M059J (cell line): ENCODE measurements at places on chromosomes 4 and X. TPM values are rescaled to one million over a fixed set of nuclear protein-coding genes. Genes with fewer than 3 reads are reported as not detected.
A peak's percentile ranks its signal among the peaks of the same experiment; 100 is the strongest.

- peak; percentile 62 for DNase-seq
Measured at GRCh38 chr4:88352062-88352740, 26.5 kb upstream of the HERC6 start.

DNA sequence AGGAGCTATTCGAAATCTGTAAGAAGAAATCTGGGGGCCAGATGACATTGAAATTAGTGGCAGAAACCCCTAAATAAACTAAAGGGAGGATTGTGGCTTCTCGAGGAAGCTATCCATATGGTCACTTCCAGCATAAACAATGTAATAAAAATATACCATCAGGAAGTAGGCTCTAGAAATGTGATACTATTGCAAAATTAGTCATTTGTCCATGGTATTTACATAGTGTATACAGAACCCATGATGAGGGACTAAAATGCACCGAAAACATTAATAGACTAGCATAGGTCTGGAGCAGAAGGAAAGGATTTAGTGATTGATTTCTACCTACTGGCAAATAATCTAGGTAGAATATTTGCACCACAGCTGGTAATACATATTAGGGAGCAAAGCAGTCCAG is 1344.0 kb downstream of the FSTL5 start:
- no peak for DNase-seq

GRCh38 chr4:5280828-5281227 is 229.5 kb downstream of the STK32B start:
- DNase-seq: peak; percentile 26

DNA sequence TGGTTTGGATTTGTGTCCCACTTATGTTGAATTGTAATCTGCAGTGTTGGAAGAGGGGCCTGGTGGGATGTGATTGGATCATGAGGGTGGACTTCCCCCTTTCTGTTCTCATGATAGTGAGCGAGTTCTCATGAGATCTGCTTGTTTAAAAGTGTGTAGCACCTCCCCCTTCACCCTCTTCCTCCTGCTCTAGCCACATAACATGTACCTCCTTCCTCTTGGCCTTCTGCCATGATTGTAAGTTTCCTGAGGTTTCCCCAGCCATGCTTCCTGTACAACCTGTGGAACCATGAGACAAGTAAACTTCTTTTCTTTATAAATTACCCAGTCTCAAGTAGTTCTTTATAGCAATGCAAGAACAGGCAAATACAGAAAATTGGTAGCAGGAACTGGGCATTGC is 138.7 kb downstream of the INPP4B start:
- DNase-seq: no peak

GRCh38 chr4:146439999-146440398 is 81.7 kb downstream of the SLC10A7 start:
- DNase-seq: no peak

DNA sequence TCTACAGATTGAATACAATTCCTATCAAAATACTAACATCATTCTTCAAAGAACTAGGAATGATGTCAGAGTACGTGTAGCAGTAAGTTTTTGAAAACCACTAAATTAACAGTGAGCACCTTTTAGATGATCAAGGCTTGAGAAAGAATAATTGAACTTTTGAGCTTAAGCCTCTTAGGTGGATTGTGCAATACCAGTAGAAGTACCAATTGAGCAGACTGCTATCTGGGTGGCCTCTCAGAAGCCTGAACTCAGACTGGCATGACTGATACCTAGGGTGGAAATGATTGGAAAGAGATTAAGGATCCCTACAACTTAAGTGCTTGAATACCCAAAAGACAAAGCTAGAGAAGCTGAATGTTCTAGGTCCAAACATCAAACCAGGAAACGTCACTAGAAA is 200.3 kb upstream of the GALNTL6 start:
- DNase-seq: no peak

- peak; percentile 91 for DNase-seq
Measured at GRCh38 chr4:108058685-108059440, 69.2 kb downstream of the HADH start.

DNA sequence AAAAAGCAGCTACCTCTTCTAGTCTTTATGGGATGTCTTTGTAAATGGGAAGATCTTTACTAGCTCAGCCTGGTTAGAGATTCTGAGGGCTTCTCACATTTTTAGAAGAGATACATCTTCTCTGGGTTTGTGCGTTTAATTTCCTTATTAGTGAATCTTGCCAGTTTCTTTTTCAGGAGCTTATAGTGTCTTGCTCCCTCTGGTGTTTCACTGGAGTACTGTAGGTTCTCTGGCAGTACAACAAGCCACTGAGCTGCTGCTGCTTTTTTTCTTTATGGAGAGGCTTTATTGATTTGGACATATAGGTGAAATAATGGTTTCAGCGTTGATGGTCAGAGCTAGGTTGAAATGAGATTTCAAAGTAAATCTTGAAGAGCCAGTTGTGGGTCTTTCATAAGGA is 82.9 kb downstream of the LAS1L start:
- peak; percentile 11 for DNase-seq

GRCh38 chr4:184382189-184382846 is 92.0 kb downstream of the IRF2 start:
- no peak for DNase-seq

- DNase-seq: no peak
Measured at GRCh38 chr4:81737865-81738559, 266.3 kb upstream of the RASGEF1B start.

GRCh38 chr4:55447831-55448230 is 52.1 kb downstream of the TMEM165 start:
- peak; percentile 35 for DNase-seq

DNA sequence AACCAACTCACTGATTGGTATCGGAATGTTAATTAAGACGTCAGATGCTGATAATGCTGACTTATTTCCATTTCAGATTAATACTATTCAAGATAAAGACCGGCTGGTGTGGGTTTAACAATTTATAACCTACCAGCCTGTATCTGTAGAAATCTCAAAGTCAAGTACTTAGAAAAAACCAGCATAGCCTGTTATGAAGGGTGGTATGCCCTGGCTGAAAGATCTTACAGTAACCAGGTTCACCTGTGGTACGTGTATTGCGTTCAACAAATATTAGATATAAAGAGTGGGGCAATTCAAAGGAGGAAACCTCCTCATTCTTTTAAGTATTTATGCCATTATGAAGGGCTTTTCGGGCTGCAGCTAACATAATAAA is 240.8 kb upstream of the ANXA3 start:
- no peak for DNase-seq

GRCh38 chrX:3420316-3420715 is 73.9 kb upstream of the MXRA5 start:
- no peak for DNase-seq

DNA sequence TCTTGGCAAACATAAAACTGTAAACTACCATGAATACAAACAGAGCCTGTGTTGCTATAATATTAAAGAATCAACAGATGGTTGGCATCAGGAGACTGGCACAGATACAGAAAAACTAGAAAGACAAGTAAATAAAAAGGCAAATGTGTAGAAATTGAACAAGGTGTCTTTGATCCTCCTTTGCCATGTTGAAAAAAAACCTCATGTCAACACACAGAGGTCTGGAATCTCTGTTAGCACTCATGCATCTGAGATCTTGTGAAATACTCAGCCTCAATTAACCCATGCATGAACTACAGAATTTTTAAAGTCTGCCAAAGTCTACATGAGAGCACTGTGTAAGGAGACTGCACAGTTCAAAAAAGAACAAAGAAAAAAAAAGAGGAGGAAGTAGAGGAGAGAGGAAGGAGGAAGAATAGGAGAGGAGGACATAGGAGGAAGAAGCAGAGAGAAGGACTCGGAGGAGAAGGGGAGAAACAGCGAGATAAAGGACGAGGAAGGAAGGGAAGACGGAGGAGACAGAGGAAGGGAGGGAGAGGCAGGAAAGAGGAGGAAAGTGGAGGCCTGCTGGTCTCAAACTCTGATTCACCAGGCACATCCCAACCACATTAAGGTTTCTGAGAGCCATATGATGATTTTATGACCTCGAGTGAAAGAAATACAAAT is 52.8 kb downstream of the PRDM5 start:
- no peak for DNase-seq

DNA sequence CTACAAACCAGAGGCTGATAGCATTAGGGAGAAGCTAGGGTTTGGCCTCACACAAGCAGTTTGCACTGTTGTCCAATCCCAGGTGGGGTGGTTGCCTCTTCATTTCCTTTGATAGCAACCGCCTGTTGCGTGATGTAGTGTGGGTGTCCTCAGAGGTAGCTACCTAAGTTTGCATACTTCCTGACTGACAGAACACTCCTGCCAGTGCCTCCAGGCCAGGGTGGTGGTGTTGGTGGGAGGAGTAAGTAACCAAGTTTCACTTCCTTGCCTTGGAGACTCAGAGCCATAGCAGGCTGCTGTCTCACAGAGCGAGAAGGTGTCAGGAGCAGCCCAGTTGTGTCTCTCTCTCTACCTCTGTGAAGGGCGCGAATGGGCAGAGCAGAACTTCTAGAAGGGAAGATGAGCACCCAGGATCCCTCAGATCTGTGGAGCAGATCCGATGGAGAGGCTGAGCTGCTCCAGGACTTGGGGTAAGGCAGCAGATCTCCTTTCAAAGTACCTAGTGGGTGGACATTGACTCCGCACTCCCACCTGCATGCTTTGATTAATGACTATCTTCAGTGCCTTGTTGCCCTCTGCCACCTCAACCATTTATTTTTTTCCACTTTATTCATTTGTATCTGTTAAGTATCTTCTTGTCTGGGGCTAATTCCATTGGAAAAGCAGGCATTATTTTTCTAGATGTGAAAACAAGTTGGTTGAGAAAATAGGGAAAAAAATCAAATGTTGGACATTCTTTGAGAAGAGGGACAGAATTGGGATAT is at the start of gene DAPP1:
Gene DAPP1, plus strand, starts transcription at position 283 of the 764 bp plus-strand sequence. Its CDS starts 87 bp downstream, at position 370.
- peak; percentile 26 for DNase-seq

DNA sequence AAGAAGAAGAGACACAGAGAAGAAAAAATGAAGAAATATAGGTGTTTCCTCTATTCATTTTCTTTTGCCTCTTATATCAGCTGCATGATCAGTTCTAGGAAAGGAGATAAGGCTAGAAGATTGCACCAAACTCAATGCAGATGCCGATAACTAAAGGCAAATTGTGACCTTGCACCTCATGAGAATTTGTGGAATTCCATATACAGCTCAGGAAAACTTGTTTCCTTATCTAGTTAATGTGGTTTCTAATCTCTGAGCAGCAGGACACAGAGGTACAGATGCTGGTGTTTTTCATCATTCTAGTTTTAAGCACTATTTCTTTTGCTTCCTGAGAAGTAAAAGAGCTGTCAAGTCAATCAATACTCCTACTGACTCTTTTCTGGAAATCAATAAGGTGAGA is 104.6 kb upstream of the NWD2 start:
- no peak for DNase-seq

DNA sequence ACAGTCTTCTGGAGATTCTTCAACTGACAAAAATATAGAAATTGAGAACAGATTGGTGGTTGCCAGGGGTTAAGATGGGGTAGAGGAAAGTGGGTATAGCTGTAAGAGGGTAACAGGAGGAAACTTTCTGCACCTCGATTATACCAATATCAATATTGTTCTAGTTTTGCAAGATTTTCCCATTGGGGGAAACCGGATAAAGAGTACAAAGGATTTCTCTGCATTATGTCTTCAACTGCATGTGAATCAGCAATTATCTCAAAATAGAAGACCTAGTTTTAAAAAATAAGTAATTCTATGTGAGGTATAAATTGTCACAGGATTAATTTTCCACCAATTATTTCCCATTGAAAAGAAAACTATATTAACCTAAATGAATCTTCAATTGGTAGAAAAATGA is 65.7 kb downstream of the LRBA start:
- DNase-seq: no peak

DNA sequence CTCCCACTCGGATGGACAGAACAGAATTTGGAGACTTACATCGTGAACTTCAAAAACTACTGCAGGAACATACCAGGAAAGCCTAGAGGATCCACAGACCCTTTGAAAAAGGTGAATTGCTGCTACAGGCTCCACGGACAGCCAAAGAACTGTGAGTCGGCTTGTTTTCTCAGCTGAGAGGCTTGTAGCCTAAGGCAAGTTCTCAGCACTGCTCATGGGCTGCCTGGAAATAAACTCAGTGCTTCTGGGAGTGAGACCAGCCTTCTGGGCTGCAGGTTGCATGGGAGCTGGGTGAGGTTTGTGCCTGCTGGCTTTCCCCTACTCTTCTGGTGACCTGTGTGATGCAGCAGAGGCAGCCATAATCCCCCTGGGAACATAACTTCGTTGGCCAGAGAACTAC is 1397.6 kb downstream of the FAM133A start:
- peak; percentile 59 for DNase-seq

GRCh38 chr4:108130955-108131354 is 37.8 kb downstream of the LEF1 start:
- DNase-seq: no peak

DNA sequence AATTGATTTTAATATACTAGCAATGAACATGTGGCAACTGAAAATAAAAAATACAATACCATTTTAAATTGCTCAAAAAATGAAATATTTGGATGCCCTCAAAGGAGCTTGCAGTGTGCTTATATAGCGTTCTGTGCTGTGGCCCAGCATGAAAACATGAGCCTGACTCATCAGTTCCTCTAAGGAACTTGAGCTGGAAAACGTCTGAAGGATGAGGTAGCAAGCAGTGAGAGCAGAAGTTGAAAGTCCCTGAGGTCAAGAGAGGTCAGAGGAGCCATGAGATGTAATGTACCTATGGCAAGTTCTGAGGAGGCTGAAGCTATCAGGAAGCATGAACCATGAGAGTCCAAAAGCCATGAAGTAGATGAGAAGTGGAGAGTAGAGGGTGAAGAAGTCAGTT is 59.7 kb downstream of the HMGB3 start:
- peak; percentile 2 for DNase-seq

- no peak for DNase-seq
Measured at GRCh38 chrX:69104756-69105434, 60.4 kb downstream of the PJA1 start.

- DNase-seq: no peak
Measured at GRCh38 chr4:90093526-90093925, 33.7 kb upstream of the CCSER1 start.

- no peak for DNase-seq
Measured at GRCh38 chr4:152713951-152714705, 34.3 kb upstream of the TMEM154 start.

NPY2R gene
- not detected in 2 replicates for total RNA-seq

CCNG2 gene
- total RNA-seq: 8.5 and 18.4 TPM in 2 replicates

WWC2 gene
- total RNA-seq: 9.0 and 16.7 TPM in 2 replicates

SOWAHD gene
- total RNA-seq: 1.8 and 3.0 TPM in 2 replicates

FABP2 gene
- not detected in 2 replicates for total RNA-seq

CFAP47 gene
- 0.05 TPM in 1 of 2 replicates, not detected in the other for total RNA-seq

CXCL3 gene
- 0.81 and 6.3 TPM in 2 replicates for total RNA-seq

CPEB2 gene
- total RNA-seq: 5.5 and 6.2 TPM in 2 replicates

SHISA3 gene
- total RNA-seq: 0.20 and 1.1 TPM in 2 replicates

GABRG1 gene
- total RNA-seq: not detected in 2 replicates
